Urinary bladder (tissue), 4 donors: ENCODE measurements at places on chromosomes 6 and 20. TPM values are rescaled to one million over a fixed set of nuclear protein-coding genes. Genes with fewer than 3 reads are reported as not detected.

The TBX18 gene
- 68.1 TPM for total RNA-seq

DNA sequence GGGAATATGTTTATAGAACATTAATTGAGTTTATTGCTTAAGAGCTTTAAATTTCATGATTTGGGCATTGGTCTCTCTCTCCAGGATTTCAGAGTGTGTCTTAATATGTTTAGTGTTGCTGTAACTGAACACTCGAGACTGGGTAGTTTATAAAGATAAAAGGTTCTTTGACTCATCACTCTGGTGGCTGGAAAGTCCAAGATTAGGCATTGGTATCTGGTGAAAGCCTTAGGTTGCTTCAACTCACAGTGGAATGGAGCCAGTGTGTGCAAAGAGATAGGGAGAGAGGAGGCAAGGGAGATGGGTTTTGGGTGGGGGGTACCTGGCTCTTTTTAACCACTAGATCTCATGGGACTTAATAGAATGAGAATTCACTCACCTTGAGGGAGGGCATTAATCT is 35.6 kb upstream of the DTNBP1 start:
- DNase-seq: no peak

DNA sequence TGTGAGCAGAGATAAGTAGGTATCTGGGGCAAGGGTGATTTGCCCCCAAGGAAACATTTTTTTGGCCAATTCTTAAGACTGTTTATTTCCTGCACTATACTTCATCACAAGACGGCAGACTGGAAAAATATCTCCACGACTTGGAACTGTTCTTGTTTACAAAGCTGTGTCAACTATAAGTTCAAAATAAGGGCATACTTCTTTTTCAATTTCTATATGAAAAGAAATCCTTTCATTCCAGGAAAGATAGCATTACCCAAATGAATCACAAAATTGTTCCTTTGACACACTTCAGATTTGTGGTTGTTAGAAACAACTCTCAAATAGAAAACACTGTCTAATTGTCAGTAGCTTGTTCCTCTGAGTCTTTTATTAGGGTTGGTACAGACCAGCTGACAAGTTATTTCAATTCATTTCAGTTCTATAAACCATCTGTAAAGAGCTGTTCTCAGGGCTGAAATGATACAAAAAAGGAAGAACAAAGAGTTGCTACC is 212.9 kb upstream of the PRDM1 start:
- no peak for DNase-seq

The PCK1 gene
- 0.79 TPM for total RNA-seq

DNA sequence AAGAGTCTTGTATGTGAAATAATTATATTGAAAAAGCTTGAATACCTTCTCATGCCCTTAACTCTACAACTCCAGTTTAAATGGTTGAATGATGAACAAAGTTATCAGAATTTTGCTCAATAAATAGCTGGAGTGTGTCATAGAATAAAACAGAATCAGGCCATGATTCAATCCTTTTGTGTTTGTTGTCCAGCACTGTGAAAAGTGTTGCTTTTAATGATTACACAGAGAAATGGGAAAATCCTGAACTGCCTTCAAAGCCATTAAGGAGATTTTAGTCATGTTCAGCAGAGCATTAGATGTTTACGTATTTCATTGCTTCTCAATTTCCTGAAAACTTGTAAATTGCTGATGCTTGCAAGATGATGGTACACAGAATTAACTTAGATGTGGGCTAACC is 262.9 kb upstream of the BTBD3 start:
- no peak for DNase-seq

GRCh38 chr6:1378065-1379016 is 11.0 kb upstream of the FOXF2 start:
- DNase-seq: no peak

The HLA-F gene
- 12.5 TPM for total RNA-seq

The DYNLT2 gene
- 2.4 TPM for total RNA-seq

DNA sequence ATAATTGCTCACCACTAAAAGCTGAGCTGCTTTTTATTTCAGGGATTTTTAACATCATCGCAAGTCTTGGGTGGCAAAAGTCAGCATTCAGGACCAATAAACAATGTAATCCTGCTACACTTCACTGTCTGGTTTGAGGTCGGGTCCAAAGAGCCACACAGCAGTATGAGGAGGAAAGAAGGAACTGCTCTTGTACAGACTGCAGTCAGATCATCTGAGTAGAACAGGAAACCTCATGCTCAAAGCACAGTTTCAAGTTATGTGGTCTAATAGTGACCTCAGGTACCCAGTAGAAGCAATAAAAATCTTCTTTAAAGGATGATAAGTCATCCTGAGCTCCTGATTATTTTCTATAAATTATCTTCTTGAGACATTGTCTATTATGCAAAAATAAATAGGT is 211.4 kb downstream of the FUT9 start:
- DNase-seq: no peak

GRCh38 chr6:166800137-166800536 is 156.2 kb downstream of the RNASET2 start:
- DNase-seq: no peak
